ENCODE measurements at places on chromosomes 4 and X.

GRCh38 chr4:168101026-168101425, 8.7 kb downstream of the ANXA10 start:
- no peak for DNase-seq

- DNase-seq = no peak
Observed at GRCh38 chr4:151563194-151563593, 154.2 kb downstream of the FHIP1A start.

DNA sequence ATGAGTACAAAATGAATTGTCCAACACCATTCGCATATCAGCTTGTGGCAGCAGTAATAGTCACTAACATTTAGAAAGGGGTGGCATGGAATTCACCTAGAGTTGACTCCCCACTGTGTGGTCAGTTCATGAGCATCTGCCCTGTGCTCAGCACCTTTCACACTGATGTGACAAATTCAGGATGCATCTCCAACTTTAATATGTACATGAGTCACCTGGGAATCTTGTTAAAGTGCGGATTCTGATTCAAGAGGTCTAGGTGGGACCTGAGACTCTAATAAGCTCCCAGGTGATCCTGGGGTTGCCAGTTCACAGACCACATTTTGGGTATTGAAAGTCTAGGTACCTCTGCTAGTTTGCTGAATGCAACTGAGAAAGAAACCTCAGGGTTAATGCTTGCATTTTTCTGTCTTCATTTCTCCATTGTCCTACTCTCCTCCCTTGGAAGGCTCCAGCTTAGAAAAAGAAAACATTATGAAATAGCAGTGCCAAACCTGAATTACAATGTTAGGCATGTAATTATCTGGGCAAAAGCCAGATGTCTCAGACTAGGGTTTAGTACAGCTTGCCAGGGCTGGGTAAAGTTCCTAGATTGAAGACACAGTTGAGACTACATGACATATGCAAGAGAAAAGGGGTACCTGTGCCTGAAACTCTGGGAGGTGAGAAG, 32.7 kb downstream of the TMSB4X start:
- DNase-seq = peak; percentile 47

- no peak for DNase-seq
Observed at GRCh38 chr4:179563741-179564140, 2121.5 kb upstream of the AGA start.

- DNase-seq = no peak
Observed at GRCh38 chr4:11650801-11651596, 222.3 kb upstream of the HS3ST1 start.

GRCh38 chr4:12707381-12708175, 776.6 kb downstream of the RAB28 start:
- DNase-seq = no peak

- DNase-seq = no peak
Observed at GRCh38 chr4:88070031-88070430, 62.6 kb downstream of the PKD2 start.

DNA sequence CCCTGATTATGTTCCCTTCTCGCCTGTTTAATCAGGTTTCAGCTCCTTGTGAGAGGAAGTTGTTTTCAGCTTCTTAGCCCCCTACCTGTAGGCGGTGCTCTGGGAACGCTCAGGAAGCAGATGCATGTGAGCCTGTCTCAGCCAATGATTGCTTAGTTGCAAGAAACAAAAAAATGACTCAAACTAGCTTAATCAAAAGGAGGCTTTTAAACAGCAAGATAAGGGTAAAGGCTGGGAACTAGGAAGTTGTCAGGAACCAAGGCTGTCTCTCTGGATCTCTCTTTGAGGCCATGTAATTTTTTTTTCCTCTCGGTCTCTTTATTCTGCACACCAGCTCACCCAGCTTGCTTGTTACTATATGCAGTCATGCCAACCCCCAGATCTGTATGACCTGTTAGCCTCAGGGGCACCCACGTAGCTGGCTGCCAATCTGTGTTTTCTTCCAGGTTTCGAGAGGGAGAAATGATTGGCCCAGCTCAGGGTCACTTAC, 109.1 kb downstream of the PTTG2 start:
- peak; percentile 67 for DNase-seq

- DNase-seq = peak; percentile 69
Observed at GRCh38 chr4:37890801-37891259, at the start of gene TBC1D1. TBC1D1 (plus strand) TSS chr4:37891084; CDS start chr4:37902096, 11,012 bp downstream.

- no peak for DNase-seq
Observed at GRCh38 chrX:120647127-120647526, 17.3 kb upstream of the C1GALT1C1 start.

DNA sequence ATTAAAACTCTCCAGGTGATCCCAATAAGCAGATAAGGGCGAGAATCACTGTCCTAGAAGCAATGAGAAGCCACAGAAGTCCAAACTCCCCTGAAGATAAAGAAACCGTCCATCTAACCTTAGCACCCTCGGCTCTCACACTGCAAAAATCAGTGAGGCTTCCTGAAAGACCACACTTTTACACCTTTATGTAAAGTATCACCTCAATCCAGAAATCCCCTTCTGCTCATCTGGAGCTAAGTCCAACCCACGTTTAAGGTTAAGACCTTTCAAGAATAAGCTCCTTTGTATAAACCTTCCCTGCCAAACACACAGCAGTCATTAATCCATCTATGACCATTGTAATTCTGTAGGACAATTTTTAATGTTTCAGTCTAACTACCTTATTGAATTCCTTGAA, 41.7 kb downstream of the LIN54 start:
- DNase-seq = peak; percentile 40

GRCh38 chrX:153381684-153382532, 19.2 kb downstream of the PNMA6E start:
- DNase-seq = peak; percentile 17

- no peak for DNase-seq
Observed at GRCh38 chr4:14568351-14568750, 433.9 kb upstream of the CPEB2 start.

DNA sequence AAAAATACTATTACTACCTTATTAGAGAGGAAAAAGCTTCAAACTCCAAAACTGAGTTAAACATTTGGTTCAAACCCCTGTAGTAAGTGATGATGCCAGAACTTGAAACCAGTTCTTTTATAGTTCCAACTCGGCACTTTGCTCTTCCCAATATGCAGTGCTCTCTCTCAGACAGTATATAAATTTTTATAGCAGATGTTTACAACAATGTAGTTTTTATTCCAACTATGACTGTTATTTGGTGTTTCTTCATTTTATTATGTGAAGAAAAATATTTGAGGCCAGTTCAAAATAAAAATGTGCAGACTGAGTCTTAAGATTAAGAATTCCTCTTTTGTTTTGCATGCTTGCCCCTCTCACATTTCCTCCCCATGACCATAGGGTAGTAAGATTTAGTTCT, 2.9 kb upstream of the PPP4R3C start:
- DNase-seq = no peak

- no peak for DNase-seq
Observed at GRCh38 chr4:138565576-138565975, 323.4 kb upstream of the SLC7A11 start.

DNA sequence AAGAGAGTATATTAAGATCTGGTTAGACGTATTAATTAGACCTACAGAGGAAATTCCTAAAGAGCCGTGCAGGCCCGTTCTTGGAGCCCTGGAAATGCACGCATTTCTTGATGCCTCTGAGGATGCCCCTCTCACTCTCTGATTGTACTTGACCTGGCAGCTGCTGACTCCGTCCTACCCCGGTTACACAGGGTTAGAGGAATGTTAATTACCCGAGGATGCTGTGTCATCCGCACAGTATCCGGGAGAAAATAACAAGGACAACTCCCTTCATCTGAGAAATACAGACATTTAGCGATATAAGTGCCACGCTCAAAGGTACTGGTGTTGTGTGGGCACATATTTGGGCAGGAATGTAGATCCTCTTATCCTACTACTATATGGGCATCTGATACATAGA, 404.6 kb upstream of the FAT1 start:
- DNase-seq = no peak

GRCh38 chr4:185384930-185385331, 10.8 kb downstream of the LRP2BP start:
- no peak for DNase-seq

GRCh38 chr4:100690812-100691211, 173.0 kb upstream of the EMCN start:
- DNase-seq = no peak

GRCh38 chr4:54254116-54254914, 25.2 kb downstream of the PDGFRA start:
- no peak for DNase-seq

DNA sequence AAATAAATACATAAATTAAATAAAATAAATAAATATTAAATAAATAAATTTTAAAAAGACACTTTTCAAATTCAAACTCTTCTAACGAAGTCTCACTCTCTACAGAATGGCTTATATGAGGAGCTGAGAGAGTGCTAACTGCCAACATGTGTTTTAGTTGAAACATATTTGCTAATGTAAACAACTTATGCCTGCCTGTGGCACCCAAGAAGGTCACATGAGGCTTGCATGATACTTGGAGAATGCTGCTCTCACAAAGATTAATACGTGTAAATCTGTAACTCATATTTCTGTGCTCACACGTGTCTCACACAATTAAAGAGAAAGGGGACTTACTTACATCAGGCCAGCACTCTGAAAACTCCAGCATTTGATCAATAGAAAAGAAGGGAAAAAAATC, 43.2 kb upstream of the PITX2 start:
- no peak for DNase-seq

DNA sequence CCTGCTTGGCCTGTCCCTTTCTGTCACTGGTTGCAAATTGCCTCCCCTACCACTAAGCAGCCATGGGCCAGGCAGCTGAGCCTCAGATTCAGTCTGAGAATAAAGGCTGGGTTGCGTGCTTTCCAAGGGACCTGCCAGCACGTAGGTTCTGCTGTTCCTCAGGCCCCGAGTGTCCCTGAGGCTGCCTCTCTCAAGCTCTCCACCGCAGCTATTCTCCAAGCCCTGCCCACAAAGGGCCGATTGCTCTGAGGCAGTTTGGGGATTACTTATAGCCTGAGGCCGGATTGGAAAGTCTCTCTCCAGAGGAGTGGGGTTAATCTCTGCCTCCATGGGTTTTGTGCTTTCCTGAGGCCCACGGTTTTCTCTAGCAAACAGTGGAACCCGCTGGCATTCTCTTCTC, 590.7 kb downstream of the BCOR start:
- peak; percentile 33 for DNase-seq

DNA sequence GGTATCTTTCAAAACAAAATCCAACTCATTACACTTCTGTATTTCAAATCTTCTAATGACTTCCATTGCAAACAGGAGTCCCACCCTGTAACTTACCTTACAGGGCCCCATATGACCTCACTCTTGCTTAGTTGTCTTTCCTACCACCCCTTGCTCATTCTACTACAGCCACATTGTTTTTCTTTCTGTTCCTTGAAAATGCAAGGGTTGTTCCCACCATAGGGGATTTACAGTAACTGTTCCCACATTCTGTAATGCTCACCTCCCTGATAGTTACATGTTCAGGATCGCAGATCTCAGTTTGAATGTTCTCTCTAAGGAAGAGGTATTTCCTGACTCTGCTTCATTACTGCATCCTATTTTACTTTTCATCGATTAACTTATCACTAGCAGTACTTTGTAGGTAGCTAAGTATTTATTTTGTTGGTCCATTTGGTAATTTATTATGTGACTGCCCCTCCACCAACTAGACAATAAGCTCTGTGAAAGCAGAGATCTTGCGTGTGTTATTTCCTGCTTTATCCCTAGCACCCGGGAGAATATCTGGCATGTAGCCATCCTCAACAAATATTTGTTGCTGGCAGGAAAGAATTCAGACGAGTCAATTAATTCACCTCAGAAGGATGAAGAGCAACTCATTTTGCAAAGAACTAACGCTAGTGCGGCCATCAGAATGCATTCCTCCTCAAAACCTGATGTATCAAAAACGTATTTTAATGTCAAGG, 21.4 kb downstream of the MAOB start:
- DNase-seq = no peak

DNA sequence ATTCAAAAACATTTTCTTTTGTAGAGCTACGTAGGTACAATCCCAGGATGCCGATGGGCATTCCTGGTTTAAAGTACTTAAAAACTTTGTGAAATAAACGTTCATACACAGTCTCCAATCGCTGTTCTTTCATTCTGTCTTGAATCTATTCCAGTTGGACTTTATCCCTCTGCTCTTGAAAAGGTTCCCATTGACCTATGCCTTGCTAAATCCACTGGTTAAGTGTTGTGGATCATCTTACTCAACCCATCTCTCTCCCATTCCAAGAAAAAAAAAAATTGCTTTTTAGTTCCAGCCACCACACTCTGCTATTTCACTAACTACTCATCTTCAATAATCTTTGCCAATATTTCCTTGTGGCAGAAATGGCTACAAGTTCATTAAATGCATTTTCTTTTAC, 542.3 kb upstream of the GRIA3 start:
- DNase-seq = no peak

DNA sequence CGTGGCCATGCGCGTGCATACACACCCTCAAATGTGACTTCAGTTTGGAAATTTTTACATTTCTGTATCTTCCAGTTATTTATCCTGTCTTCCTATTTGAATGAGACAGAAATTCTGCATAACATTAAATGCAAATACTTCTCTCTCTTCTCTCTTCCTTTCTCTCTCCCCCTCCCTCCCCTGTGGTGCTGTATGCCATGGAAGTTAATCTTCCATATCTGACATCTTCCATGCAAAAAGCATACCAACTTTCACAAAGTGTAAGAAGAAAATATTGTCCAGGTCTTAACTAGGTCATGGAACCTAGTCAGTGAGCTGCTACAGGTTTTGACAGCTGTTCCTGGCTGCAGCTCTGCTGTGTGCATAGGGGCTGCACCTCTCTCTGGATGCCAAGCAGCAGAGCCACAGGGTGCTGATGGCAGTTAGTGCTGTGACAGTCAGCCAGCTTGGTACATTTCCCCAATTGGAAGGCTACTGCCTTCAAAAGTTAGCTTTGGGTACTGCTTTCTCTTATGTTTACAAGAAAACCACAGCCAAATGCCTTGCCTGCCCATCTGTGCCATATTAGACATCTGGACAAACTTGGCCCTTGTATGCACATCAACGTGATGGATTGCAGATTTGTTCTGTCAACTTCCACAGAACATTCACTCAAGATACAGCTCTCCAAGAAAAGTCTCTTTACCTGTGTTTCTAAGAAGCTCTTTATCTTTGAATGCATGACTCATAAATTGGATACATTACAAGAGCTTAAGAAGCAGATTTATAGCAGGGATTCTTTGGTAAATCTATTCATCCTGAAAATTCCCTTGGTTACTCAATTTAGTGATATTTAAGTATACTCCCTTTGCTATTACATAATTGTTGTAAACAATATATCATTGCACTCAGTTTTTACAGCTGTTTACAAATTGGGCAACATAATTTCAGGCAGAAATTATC, 623.8 kb downstream of the EPHA5 start:
- no peak for DNase-seq

DNA sequence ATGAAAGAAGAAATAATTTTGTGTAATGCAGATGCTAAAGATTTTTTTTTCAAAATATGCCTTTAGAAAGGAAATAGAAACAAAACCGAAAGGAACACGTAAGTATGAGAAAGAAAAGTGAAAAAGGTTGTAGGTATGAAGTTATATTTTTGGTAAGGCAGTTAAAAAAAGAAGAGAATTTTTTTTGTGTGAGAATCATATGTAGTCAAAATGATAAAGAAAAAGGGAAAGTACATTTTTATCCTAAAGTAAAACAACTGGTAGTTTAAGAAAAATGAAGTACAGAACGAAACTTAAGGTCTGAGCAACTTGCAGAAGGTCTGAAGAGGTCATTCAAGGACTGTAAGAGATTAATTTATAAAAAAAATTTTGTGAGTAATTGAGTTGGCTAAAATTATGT, 164.0 kb upstream of the TRAM1L1 start:
- peak; percentile 38 for DNase-seq
